Muscle of back (tissue), 13 donors: ENCODE measurements at places on chromosomes 7 and 10.

GRCh38 chr7:15178065-15178464 lies 275.5 kb upstream of the DGKB start:
- no peak for DNase-seq

GRCh38 chr7:158052381-158053060 lies 535.1 kb downstream of the PTPRN2 start:
- DNase-seq = no peak

DNA sequence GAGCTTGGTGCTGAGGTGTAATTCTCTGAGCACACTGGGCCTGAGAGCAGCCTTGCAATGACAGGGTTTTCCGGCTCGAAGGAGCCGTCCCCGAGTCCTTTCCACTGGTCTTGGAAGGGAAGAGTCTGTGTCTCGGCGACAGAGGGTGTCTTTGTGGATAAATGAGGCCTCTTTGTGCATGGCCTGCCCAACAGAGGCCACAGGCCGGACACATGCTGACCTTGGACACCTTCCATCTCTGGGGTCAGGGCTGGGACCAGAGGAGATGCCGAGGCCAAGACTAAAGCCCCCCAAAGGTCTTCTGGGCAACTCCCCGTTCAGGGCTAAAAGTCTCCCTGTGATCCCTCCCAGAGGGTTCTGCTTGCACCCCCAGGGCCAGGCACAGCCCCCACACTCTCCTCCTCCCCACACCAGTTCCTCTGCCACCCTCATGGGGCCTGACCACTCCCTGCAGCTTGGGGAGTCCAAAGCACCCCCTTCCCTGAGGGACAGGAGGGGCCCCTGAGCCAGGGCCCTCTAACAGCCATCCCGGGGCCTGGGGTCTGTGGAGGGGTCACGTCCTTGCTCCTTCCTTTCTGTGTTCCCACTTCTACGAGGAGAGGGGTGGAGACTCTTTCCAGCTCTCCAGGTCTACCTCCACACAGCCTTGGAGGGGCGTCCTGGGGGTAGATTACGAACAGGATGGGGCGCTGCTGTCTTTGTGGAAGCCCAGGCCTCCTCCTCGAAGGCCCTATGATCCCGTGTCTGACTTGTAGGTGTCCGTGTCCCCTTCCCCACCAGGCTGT lies 130.6 kb upstream of the FAM20C start:
- no peak for DNase-seq

DNA sequence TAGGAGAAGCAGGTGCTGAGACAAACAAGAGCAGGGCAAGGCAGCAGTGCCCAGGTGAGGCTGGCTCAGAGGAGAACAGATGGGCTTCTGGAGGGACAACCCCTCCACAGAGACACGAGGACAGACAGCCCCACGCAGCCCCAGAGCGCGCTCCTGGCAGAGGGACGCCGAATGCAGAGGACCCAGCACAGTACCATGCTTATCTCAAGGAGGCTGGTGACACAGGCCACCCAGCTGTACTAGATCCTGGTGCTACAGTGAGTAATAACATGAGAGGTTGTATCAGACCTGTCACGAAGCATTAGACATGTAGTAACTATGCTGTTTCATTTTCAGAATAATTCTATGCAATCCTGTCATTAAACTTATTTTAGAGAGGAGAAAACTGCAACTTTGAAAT lies 60.4 kb upstream of the NCAPG2 start:
- no peak for DNase-seq

DNA sequence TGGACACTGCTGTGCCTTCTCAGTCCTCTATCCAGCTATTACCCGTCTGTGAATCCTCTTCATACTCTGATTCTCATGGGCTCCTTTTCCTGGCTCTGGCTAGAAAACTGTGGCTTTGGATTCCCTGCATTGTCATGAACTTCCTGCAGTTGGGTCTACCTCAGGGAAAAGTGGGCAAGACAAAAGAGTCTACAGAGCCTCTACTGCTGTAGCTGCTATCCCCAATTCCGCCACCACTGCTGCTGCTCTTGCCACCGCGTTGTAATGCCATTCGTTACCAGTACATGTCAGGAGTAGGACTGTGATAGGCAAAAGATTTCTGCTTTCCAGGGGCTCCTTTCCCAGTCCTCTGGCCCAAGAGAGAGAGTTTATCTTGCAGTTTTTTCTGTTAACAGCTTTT lies 23.9 kb upstream of the PPP1R17 start:
- no peak for DNase-seq

- DNase-seq = no peak
Measured at GRCh38 chr7:47383072-47383471, 198.8 kb downstream of the TNS3 start.

DNA sequence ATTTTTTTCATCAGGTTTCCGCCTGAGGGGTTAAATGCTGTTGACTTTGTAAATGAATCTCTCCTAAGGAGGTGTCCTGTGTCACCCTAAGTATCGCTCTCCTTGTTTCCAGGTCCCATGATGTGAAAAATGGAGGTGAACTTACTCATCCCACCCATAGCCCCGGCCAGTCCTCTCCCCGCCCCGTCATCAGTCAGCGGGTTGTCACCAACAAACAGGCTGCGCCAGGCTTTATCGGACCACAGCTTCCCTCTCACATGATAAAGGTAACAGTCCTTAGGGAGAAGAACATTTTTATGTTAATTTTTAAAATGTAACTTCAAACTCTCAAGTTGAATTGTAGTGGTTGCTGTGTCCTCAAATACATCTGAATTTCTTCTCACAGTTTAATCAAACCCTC lies 116.5 kb downstream of the ANKRD61 start:
- DNase-seq = no peak

DNA sequence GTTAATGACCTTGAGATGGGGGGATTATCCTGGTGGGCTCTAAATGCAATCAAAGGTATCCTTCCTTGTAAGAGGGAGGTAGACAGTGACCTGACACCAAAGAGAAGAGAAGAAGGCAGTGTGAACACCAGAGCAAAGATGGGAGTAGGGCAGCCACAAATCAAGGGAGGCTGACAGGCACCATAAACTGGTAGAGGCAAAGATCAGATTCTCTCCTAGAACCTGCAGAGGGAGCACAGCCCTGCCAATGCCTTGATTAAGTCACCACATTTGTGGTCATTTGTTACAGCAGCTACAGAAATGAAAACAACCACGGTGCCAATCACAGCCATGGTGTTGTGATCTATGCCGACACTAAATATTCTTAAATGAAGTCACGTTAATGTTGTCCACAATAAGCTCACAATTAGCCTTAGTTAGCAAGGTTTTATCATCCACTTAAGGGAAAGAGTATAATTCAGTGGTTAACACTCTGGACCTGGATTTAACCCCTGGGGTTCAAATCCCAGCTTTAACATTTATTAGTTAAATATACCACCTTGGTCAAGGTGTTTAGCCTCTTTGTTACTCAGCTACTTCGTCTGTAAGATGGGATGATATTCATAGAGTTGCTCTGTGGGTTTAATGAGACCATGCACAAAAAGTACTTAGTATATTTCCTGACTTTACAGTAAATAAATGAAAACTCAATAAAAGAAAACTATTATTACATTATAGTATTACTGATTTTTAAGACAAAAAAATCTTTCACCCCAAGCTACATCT lies 70.8 kb downstream of the SGMS1 start:
- DNase-seq = no peak
